Stimulated activated CD8-positive, alpha-beta memory T cell treated with anti-CD3 and anti-CD28 coated beads, Interleukin-15, amount 100 ng/mL, for 4 hours (primary cell): ENCODE measurements at places on chromosomes 3 and 15.
A peak's percentile ranks its signal among the peaks of the same experiment; 100 is the strongest.

GRCh38 chr15:62835351-62835750 lies 207.2 kb upstream of the TPM1 start:
- DNase-seq = no peak

GRCh38 chr3:105608623-105609022 lies 241.9 kb downstream of the ALCAM start:
- no peak for DNase-seq

DNA sequence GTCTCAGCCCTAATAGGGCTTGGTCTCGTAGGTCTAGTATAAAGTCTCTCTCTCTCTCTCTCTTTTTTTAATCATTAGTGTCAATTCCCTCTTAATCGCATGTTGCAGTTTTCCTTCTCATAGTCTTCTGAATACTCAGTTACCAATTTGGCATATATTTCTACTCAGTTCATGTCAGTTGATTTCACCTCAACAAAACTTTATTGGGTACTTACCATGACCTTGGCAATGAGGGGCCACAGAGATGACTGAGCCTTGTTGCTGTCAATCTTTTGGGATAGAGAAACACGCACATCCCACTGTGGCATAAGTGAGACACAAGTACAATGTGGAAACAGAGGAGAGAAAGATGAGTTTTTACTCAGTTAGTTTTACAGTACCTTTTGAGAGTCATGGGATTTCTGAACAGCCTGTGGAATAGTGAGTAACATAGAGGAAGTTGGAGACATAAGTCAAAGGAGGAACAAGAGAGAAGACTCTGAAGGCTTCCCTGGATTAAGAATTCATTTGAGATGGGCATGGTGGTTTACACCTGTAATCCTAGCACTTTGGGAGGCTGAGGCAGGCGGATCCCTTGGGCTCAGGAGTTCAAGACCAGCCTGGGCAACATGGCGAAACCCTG lies 150.2 kb upstream of the CBLB start:
- no peak for DNase-seq

DNA sequence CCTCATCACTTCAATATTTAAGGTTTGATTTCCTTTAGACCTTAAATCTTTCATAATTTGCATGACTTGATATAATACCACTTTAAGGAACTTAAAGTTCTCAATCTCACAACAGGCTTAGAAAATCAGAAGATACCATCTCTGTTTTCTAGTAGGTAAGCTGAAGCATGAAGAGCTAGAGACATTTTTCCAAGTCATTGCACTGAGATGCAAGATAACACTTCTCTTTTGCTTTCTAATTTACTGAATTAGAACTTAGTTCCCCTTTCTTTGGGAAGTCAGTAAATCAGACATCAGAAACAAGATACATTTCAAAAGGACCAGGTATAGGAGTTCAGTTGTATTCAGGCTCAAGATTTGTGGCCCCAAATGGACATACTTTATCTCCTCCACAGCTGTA lies 79.7 kb downstream of the DZIP3 start:
- no peak for DNase-seq

- DNase-seq = no peak
Observed at GRCh38 chr3:117350371-117350770, 640.8 kb downstream of the TUSC7 start.

- no peak for DNase-seq
Observed at GRCh38 chr3:89098964-89099585, 8.3 kb upstream of the EPHA3 start.

DNA sequence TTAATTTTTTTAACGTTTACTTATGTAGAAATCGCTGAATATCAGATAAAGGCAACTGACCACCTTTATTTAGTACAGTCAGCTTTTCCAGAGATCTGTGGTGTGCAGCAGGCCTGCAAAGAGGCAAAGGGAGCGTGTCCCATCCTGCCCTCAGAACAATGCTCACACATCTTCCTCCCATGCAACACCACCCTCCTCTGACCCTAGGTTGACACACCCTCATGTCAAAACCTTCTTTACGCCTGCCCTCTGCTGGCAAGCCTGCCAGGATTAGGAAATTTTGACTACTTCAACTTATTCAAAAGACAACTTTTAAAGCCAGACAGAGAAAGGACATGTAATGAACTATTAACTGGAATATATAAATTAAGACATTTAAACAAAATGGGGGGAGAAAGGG lies 513.7 kb downstream of the FOXP1 start:
- DNase-seq = peak; percentile 66

- DNase-seq = no peak
Observed at GRCh38 chr3:30527720-30528119, 78.7 kb upstream of the TGFBR2 start.

DNA sequence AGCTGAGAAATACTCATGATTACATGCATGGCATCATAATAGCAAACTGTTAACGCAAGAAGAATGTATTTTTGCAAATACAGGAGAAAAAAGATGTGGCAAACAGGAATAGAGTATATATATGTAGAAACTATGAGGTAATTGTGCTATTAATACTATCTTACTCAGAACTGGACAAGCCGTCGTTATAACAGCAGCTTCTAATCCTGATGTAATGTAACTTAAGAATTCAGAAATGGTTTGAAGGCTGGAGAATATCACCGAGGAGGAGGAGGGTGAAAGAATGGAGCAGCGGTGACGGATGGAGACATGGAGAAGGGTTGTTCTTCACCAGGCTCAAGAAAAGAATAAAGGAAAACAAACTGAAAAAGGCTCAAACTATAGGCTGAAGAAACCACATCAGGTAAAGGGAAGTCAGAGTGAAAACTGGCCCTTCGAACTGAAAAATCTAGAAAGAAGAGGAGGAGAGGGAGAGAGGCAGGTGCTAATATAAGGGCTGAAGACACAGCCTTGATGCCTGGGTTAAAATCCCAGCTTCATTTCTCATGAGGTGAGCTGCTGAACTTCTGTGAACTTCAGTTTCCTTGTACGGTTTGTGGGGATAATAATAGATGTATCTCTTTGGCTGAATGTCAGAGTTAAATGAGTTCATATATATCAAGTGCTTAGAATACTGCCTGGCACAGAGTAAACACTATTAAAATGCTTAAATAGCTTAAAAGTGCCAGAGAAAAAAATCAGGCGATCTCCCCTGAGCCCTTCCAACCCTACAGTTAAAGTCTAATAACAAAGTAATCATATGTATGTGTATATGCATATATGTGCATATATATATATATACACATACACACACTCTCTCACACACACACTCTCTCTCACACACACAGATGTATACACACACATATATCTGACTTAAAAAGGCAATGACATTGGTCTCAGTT lies 43.9 kb downstream of the GOLIM4 start:
- no peak for DNase-seq

- DNase-seq = no peak
Observed at GRCh38 chr3:51530485-51530884, 8.0 kb upstream of the RAD54L2 start.

- DNase-seq = no peak
Observed at GRCh38 chr3:129313665-129314385, 35.2 kb downstream of the HMCES start.

- DNase-seq = no peak
Observed at GRCh38 chr15:29687204-29687815, 135.0 kb downstream of the TJP1 start.

- DNase-seq = no peak
Observed at GRCh38 chr3:133441867-133442270, 42.0 kb downstream of the BFSP2 start.

GRCh38 chr15:68328443-68328842 lies 50.9 kb downstream of the FEM1B start:
- DNase-seq = no peak

DNA sequence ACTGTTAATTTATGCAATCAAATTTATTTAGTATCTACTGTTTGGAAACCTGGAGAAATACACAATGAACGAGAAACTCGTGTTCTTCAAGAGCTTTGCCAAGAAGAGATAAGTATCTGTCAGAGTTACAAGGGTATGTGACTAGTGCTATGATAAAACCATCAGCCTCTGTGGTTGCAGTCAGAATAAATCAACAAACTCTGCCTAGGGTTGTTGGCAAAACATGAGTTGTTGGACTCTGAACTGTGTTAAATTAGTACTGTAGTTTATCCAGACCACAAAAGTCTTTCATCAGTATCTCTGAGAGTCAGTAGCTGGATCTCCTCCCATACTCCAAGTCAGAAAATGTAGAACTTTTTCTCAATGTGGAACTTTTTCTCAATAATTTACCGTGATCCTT lies 918.4 kb downstream of the NAALADL2 start:
- DNase-seq = no peak

DNA sequence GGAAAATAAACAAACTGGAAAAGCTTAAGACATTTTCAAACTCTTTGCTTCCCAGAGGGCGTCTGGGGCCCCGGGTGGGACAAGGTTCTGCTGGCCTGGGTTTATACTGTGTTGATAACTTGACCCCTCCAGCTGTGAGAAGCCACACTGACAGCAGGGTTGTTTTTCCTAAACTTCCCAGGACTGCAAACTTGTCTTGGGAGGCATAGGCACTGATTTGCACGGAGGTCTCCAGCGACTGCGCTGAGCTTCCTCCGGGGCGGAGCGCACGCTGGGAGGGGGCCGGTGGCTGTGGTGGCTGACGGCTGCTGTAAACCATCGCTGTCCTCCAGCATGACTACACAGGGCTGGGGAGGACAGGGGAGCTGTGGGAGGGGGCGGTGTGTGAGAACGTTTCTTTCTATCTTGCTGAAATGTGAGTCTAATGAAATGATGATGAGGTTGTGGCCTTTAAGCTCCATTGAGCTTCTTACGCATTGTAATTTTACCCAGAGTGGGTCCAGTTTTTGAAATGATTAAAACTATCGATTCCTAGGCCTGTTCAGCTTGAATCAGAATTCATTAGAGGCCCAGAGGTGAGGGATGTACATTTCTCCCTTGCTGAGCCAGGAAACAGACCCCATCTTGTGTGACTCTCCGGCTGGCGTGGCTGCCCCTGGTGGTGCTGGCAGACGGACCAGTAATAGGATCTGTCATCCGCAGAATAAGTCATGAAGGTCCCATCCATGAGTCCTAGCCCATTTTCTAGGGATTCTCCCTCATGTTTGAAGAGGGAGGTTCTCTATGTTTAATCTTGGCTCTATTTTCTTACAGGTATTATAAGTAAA lies 40.5 kb upstream of the VPS8 start:
- no peak for DNase-seq

DNA sequence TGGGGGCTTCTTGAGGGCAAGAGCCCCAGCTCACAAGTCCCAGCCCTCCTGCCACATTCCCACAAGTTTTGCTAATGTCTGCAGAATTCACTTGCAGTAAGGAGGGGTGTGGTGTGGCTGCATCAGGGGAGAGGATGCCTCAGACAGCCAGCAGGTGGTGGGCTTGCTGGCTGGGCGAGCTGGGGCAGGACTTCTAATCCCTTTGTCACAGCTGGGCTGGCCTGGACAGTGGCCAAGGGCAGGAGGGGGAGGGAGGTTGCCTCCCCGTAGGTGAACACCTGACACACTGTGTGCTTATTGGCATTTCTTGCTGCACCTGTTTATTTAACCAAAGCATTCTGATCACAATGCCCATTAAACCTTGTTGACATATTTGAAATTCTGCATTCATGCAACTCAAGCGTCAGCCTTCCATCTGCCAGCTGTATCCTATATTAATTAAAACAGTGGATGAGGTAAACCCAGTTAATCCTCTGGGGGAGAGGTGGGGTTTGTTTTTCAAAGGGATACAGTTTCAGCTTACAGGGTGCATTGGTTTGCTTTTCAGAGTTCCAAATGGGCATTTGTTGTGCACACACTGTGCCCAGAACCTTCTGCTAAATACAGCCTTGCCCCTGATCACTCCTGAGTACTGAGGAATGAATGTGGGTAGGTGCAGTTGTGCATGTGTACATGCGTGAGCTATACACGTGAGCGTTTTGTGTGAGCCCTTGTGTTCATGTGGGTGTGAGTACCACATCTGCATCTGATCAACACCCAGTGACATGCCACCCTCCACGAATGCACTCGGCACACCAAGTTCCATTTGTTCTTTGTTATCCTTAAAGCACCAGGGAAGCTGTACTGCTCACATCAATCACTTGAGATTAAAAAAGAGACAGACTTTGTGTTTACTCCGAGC lies 268.7 kb downstream of the XXYLT1 start:
- DNase-seq = no peak

DNA sequence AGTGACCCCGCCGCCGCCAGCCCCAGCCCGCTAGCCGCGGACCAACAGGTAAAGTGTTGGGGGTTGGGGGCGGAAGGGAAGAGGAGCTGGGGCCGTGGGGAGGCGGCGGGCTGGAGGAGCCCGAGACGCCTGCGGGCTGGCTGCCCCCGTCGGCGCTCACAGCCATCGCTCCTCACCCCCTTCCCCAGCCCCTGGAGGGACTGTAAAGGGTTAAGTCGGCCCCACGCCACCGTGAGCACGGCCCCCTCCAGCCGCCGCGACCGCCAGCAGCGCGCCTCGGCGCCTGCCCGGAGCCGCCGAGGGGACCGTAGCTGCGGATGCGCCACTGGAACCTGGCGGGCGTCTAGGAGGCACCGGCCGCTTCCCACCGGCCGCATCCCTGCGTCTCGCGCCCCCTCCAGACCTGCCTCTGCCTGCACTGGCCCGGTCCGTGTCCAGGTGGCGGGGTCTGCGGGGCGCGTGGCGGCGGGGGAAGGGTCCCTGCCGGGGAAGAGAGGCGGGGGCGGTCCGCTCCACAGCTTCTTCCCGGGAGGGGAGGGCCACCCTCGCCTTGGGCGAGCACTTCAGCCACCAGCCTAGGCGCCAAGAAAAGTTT lies 522 bp downstream of the MED12L start:
- no peak for DNase-seq

- no peak for DNase-seq
Observed at GRCh38 chr3:106348139-106348690, 479.4 kb upstream of the CBLB start.

GRCh38 chr3:182713111-182713510 lies 80.2 kb upstream of the ATP11B start:
- no peak for DNase-seq

DNA sequence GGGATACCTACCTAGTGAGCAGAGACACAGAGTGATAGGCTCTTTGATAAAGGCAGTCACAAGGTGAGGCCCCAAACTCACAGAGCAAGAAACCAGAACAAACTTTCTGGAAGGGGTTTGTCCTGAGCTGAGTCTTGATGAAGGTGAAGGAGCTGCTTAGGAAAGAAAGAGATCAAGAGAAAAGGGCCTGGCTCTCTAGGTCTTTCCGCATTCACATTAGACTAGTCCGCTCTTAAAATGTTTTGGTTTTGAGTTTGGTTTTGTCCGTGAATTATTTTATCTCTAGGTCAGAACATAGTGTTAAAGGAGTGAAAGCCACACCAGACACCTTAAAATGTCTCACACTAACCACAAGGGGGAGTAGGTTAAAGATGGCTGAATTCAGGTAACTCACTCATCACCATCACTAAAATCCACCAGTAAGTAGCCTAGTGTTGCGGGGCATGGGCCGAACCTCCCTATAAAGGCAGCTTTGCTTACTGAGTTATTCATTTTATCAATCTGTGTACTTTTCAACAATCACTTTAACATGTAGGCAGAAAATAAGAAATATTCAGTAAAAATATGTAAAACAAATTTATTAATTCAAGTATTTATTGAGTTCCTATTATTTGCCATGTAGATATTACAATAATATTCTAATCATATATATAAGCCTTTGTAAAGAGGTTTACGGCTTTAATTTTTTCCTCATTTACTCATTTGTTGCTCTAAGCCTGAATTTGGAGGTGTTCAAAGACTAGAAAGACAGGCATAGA lies 121.5 kb upstream of the TSC22D2 start:
- no peak for DNase-seq
